ENCODE measurements at places on chromosomes 2 and 18.

DNA sequence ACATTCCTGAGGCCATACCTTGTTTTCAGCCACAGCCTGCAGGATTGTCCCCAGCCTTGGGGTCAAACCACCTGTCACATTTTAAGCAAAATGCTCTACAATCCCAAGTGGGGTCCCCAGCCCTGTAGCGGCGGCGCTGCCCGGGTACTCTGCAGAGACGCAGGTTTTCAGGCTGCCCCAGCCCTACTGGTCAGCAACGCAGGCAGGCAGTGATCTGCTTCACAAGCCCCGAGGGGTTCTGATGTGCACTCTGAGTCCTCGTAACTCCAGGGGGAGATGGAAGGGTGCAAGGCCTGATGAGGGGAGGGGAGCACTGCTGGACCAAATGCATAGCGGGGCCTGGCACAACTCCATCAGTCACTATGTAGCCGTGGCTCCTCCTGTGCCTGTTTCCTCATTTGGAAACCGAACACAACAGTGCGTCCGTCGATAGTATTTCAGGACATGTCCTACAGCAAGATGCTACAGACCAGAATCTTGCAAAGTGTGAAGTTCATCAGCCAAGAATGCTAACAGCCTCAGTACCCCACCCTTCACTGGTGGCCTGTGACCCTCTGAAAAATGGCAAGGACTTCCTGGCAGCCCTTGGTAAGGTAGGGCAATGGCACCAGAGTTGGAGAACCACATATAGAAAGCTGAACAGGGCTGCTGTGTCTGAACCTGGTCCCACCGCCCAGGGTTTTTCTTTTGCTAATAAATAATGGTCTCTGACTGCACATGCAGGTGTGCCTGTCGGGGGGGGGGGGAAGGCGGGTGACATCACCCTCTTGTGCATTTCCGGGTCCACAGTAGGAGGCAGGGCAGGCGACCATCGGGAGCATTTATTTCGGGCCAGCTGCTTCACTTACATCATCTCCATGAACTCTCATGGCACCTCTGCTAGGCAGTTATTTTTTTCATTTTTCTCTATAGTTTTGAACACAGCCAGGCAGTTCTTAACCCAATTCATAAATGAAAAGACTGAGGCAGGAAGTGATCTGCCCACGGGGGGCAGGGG lies 50.6 kb upstream of the TFCP2L1 start:
- DNase-seq, result no peak

DNA sequence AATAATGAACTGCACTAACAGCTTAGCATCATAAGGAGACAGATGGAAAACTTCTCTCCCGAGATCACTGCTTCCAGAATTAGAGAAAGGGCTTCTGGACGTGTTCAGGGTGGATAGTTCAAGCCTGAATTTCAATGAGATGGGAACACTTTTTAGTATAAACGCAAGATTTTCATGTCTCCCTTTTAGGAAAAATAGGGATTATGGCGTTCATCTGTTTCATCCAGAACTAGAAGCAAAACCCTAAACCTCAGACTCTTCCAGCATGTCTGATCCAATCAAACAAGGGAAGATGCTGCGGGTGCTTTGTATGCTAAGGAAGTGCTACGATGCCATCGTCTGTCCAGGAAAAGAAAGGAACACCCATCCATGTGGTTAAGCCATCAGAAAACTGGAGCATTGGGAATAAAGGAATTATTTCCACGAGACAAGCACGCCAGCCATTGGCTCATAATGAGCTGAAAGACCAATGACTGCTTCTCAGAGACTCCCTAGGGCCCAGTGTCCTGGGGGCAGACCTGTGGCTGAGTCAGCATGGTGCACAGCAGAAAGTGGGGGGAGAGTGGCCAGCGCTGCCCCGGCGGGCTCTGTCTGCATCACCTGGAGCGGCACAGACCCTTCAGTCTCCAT lies 65.9 kb upstream of the AFF3 start:
- no peak for DNase-seq

DNA sequence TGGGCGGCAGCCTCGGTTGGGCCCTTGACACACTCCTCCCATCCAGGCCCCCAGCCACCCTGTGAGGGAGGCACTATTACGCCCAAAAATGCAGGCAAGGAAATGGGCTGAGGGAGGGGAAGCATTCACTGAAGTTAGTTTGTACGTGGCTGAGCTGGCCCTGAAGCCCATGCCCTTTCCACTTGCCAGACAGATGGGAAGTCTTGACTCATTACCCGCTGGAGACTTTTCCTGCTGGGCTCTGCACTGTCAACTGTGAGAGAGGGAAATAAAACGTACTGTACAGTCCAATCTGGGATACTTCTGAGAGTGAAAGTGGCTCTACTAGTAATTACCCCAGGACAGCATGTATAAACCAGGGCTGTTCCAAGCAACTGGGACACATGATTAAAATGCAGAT lies 125.9 kb downstream of the MSH2 start:
- DNase-seq, result peak; percentile 2

GRCh38 chr2:21467910-21468309 lies 344.1 kb downstream of the TDRD15 start:
- no peak for DNase-seq

DNA sequence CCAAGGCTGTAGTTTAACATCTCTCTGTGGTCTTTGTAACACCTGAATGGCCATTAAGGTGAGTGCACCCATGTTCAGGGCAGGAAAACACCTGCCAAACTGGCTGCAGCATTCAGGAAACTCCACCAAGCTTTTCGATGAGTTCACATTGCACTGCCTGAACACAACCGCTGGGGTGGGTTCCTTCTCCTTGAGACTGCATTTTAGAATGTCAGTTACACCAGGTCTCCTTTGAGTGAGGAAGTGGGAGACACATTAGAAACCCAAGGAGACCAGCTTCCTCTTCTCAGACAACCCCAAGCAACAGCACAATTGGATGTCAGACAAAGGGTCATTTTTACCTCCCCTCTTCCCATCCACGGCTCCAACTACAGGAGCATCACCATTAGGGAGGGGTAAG lies 35.2 kb downstream of the CYRIA start:
- no peak for DNase-seq

GRCh38 chr2:12348216-12348615 lies 368.5 kb upstream of the TRIB2 start:
- DNase-seq, result no peak

GRCh38 chr18:22999212-22999611 lies 66.1 kb downstream of the RBBP8 start:
- no peak for DNase-seq

DNA sequence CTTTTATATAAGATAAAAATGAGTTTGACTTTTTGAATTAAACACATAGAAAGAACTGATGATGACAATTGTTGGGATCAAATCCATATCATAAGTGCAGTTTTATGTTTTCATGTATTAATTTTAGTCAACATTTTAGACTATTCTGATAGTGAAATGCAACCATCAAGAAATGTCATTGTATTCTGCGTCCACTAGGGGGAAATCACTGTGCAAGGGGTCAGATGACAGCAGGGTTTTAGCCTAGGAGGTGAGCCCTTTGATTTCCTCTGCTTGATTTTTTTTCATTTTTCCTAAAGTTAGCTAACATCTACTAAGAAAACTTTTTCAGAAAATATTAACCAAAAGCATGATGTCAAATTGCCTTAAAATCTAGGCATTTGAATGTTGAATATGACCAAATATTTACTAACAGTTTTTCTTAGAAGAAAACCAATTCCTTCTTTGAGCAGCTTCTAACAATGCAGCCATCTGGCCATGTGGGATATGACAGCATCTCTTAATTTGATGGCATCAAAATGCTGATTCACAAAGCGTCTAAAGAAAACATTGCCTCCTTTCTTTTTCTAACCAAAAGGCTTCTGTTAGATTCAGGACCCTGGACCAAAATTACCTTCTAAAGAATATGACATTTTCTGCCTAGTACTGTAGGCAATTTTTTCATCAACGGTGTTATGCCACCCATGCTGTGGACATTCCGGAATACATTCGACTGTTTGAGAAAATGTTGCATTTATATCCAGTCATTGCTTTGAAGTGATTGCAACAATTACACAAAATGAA lies 141.5 kb downstream of the SPHKAP start:
- DNase-seq, result peak; percentile 55

GRCh38 chr2:16635791-16636699 lies 29.6 kb downstream of the CYRIA start:
- no peak for DNase-seq

GRCh38 chr18:23826850-23827620 lies 137.8 kb downstream of the LAMA3 start:
- no peak for DNase-seq

DNA sequence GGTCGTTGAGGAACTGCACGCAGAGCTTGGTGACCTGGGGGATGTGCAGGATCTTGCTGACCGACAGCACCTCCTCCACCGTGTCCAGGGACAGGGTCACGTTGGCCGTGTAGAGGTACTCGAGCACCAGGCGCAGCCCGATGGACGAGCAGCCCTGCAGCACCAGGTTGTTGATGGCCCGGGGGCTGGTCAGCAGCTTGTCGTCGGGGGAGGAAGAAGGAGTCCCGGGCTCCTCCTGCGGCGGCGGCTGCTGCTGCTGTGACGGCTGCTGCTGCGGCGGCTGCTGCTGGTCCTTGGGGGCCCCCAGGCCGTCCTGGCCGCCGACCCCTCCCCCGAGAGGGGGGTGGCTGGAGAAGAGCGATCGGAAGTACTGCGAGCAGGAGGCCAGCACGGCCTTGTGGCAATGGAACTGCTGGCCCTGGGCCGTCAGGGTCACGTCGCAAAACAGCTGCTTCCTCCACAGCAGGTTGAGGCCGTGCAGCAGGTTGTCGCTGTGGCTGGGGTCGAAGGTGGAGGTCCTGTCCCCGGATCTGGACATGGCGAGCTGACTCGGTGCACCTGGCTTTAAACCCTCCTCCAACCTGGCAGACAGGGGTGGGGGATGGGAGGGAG lies 2.7 kb downstream of the KLHL14 start:
- no peak for DNase-seq
